ENCODE measurements at places on chromosomes 1 and 21.

DNA sequence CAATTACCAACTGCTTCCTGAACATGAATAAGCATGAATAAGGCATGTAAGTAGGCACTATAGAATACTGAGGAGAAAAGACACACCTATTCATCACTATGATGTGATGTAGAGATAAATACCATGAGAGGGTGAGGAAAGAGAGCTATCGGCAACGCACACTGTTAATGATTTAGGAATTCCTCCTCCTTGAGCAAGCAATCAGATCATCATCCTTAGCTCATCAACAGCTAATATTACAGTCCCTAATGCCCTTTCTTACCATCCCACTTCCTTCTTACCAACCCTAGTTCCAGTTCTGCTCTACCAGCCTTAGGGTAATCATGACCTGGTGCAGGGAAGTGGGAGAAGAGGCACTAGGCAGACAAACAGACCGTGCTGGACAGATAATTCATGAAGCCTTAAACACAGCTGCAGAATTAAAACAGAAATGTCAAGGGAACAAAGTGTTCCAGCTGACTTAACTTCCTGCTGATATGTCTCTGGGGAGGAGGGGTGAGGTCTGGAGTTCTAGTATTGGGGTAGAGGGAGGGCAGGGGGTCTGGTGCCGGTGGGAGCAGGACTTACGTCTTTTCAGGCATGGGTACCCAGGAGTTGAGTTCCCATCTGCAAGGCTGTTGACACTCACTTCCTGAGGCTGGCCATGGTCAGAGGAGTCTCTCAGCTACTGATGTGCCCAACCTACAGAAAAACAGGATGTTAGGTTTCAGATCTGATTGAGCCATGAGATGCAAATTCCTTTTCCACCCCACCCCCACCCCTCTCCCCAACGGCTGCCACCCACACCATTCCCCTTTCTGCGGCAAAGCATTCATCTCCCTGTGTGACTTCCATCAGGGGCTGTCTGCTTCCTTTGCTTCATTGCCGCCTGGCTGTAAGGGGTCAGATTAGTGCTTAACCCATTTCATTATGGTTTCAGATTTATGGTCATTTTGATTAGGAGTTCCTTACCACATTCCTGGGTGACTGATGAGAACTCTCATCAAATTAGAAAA lies 12.6 kb upstream of the RCSD1 start:
- DNase-seq: no peak

DNA sequence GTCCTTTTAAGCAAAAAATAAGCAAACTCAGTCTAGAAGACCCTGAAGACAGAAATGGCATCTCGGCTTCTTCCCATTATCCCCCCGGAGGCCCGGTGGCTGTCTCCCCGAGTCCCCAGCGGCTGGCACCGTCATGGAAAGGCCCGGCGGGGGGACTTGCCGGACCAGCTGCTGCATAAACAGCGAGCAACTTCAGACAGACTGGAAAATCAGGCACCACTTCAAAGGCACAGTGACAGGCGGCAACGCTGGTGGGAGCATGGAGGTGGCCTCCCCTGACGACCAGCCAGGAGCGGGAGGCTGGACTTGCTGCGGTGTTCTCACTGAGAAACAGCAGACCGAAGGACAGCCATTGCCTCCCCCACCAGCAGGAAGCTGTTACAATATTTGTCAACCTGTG lies 18.4 kb upstream of the C1QA start:
- no peak for DNase-seq

DNA sequence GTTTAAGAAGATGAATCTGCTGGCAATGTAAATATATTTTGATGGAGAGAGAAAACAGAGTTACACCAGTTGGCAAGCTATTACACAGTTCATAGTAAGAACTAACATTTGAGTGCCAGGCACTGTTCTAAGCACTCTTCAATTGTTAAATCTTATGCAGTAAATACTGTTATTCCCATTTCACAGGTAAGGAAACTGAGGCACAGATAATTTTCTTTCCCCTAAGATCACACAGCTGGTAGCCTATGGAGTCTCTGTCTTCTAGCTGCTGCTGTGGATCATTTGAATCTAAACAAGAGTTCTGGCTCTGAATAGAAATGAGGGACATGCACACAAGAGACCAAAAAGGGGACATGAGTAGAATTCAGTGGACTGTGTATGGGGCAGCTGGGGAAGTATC lies 8.0 kb downstream of the ANGPTL1 start:
- DNase-seq: no peak

GRCh38 chr1:228197555-228198147 lies 10.2 kb upstream of the OBSCN start:
- DNase-seq: no peak

GRCh38 chr1:222106377-222106776 lies 364.5 kb upstream of the DUSP10 start:
- DNase-seq: no peak

DNA sequence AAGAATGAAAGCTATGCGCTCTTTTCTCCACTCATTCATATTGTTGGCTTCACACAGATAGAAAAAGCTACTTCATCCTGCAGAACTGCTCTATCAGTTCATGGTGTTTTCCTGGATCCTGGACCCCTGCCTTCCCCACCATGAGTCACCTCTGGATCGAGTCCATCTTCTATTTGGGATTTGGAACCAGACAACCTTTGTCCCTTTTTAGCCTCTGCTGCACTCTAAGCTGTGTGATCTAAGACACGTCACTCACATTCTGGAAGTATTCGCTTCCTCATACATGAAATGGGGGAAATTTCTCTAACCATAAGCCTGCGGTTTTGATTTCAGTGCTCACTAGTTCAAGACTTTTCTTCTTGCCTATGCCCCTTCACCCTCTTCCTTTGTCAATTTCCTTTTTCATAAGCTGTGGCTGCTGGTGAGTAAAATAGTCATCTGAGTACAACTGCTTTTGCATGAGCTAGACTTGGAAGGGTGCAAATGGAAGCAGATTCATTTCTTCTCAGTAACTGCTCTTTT lies 14.1 kb upstream of the DEGS1 start:
- DNase-seq: peak; percentile 49

DNA sequence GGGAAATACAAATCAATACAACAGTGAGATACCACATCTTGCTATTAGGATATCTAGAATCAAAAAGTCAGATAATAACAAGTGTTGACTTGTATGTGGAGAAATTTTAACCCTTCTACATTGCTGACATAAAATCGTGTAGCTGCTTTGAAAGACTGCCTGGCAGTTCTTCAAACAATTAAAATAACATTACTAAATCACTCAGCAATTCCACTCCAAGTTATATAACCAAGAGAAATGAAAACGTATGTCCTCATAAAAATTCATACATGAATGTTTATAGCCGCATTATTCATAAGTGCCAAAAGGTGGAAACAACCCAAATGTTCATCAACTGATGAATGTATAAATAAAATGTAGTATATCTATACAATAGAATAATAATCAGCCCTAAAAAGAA lies 164.6 kb downstream of the RASAL2 start:
- DNase-seq: no peak

- no peak for DNase-seq
Observed at GRCh38 chr1:230149751-230150584, 82.9 kb downstream of the GALNT2 start.

GRCh38 chr1:198119906-198120305 lies 36.9 kb upstream of the NEK7 start:
- no peak for DNase-seq
